ENCODE measurements at places on chromosomes 3 and 15.

GRCh38 chr15:94029495-94029894 is 201.9 kb upstream of the MCTP2 start:
- no peak for DNase-seq

- DNase-seq = no peak
These were observed 853.7 kb downstream of the MCTP2 start for GRCh38 chr15:95085056-95085455.

- no peak for DNase-seq
These were observed 424.9 kb upstream of the ZNF385D start for GRCh38 chr3:22175947-22176346.

DNA sequence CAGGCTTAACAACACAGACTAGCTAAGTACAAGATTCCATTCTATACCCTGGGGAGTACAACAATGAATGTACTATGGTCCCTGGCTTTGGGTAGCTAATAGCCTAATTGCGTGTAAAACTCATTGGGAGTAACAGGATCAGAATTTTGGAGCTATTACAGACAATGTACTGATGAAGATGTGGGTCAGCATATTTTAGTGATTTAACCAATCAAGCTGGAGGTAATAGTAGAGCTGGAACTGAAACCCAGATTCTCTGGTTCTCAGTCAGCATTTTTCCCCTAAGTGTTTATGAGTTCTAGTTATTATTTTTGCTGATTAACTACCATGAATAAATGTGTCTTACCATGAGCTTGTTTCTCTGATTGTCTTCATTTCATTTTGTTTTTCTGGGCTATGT is 578.7 kb downstream of the NLGN1 start:
- no peak for DNase-seq

DNA sequence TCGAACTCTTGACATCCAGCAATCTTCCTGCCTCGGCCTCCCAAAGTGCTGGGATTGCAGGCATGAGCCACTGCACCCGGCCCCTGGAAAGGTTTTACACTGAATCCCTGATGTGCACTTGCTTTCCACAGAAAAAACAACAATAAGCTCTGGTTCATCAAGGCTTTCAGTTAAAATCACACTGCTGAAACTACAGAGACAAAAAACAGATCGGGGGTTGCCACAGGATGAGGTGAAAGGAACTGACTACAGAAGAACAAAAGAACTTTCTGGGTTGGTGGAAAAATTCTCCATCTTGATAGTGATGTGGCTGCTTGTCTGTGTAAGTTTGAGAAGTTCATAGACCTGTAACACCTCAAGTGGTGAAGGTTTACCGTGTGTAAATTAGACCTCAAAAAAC is 2.9 kb downstream of the RAB43 start:
- peak; percentile 45 for DNase-seq

GRCh38 chr3:183381179-183381578 is 47.2 kb downstream of the MCF2L2 start:
- no peak for DNase-seq

- DNase-seq = no peak
These were observed 4.0 kb downstream of the NPTN start for GRCh38 chr15:73628976-73629797.

- DNase-seq = no peak
These were observed 220.0 kb downstream of the SV2B start for GRCh38 chr15:91320101-91320500.
